ENCODE measurements at places on chromosomes 6 and 20.

DNA sequence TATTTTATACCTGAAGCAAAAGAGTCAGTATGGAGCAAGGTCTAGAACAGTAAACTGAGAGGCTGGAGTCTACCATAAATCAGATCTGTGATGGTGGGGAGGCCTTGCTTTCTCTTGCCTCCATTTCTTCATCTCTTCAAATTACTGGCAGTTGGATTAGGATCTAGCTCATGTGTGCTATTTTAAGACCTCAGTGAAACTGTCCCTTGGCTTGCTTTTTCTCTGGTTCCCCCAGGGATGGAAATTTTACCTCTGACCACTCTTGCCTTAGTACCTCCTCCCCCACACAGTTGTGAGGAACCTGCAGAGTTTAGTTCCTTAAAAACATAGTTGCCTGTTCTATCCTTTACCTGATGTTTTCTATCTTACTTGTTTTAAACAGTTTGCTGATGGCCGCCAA is 8.5 kb downstream of the TMEM14B start:
- peaks cover 41% of the 10 kb centered on the region for H3K36me3 ChIP-seq
- no peak overlapping the region for H3K4me3 ChIP-seq
- H3K4me1 ChIP-seq, result peaks cover 23% of the 10 kb centered on the region
- no peak overlapping the region for H3K27ac ChIP-seq
- H3K27me3 ChIP-seq, result peaks cover 11% of the 10 kb centered on the region

DNA sequence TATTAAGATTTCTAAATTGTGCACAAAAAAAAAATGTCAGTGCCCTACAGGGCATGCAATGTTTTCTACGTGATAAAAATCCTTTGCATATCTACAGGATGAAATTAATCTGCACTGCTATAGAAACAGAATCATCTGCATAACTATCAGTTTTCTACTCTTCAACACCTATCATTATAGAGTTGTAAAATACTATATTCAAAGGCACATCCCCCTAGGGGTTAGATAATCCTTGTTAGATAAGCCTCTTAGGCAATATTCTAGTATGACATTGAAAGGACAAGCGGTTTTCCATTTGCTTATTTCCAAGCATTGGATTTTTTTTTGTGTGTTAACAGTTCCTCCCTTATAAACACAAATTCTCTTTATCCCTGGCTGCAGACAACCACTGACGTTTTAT is 98.7 kb upstream of the LAMA2 start:
- DNase-seq, result no peak
- no peak overlapping the region for H3K4me3 ChIP-seq
- H3K4me1 ChIP-seq, result no peaks in the 10 kb centered on the region
- no peak overlapping the region for H3K27ac ChIP-seq
- peaks cover 6% of the 10 kb centered on the region for H3K27me3 ChIP-seq

DNA sequence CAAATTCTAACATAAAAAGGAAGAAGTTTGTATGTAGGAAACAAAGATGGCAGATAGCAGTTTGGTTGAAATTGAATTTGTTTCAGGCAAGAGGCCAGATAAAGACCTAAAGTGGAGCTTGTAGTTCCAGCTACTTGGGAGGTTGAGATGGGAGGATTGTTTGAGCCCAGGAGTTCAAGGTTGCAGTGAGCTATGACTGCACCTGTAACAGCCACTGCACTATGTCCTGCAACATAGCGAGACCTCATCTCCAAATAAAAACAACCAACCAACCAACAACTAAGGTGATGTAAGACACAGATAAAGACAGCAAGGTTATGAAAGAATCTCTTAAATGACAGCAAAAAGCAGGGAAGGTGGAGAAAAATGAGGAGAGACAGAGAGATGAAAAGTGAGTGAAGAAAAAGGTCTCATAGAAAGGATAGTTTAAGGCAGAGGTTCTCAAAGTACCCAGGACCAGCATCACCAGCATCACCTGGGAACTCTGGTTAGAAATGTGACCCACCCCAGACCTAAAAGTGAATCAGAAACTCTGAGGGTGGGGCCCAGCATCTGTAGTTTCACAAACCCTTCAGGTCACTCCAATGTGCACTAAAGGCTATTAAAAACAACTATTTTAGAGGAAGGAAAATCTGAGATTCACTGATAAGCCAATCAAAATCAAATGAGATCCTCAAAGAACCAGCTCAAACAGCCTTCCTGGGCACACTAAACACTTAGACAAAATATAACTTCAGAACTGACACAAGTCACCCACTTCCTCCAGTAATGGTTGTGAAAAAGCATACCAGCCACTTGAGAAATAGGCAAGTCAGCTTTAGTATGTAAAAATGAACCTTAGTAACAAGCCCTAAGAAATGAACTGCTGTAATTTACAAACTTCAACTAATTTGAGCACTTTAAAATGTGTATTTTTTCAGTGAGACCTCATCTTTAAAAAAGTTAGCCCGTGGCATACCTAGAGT is 57.6 kb downstream of the FAM184A start:
- H3K4me1 ChIP-seq, result peaks cover 6% of the 10 kb centered on the region
- H3K27me3 ChIP-seq, result peaks cover 1% of the 10 kb centered on the region

DNA sequence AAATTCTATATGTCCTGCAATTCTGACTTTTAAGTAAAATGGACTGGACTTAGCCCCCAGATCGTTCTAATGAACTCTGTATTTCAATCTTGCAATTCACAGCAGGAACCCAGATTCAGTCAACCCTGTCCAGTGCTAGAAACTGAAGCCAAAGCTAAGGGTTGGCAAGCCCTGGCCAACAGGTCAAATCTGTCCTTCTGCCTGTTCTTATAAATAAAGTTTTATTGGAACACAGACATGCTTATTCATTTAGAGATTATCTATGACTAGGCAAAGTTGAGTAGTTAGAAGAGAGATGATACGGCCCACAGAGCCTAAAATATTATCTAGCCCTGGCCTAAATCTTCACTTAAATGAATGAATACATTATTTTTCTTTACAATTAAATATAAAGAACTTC is 339.2 kb upstream of the JARID2 start:
- H3K27ac ChIP-seq, result no peak overlapping the region
- no peak overlapping the region for H3K4me3 ChIP-seq
- peaks cover 3% of the 10 kb centered on the region for H3K36me3 ChIP-seq
- peaks cover 25% of the 10 kb centered on the region for H3K4me1 ChIP-seq

DNA sequence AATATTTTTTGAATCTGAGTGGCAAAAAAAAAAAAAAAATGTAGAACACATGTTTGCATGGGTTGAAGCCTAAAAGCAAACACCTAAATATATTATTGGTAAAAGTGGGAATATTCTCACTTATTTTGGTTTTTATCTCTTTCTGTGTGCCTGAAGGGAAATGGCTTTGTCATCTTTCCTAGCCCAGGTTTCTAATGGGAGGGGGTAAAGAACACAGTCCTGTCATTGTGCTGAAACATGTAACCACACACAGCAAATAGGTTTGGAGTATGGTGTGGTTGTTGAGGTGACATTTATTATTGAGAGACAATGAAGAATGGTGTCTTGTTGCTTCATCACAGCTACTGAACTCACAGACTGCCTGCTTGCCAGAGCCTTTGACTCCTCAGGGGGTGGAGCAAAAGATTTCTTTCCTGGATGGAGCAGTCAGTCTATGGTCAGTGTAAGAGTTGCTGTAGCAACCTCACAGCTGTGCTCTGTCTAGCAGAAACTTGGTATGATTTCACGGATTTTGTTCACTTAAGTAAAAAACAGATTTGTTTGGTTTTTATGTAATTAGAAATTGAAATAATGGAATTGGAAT is 70.2 kb downstream of the CEP57L1 start:
- H3K4me1 ChIP-seq, result no peaks in the 10 kb centered on the region
- no peaks in the 10 kb centered on the region for H3K27me3 ChIP-seq
- H3K4me3 ChIP-seq, result no peak overlapping the region
- peaks cover 18% of the 10 kb centered on the region for H3K36me3 ChIP-seq
- no peak overlapping the region for H3K27ac ChIP-seq

DNA sequence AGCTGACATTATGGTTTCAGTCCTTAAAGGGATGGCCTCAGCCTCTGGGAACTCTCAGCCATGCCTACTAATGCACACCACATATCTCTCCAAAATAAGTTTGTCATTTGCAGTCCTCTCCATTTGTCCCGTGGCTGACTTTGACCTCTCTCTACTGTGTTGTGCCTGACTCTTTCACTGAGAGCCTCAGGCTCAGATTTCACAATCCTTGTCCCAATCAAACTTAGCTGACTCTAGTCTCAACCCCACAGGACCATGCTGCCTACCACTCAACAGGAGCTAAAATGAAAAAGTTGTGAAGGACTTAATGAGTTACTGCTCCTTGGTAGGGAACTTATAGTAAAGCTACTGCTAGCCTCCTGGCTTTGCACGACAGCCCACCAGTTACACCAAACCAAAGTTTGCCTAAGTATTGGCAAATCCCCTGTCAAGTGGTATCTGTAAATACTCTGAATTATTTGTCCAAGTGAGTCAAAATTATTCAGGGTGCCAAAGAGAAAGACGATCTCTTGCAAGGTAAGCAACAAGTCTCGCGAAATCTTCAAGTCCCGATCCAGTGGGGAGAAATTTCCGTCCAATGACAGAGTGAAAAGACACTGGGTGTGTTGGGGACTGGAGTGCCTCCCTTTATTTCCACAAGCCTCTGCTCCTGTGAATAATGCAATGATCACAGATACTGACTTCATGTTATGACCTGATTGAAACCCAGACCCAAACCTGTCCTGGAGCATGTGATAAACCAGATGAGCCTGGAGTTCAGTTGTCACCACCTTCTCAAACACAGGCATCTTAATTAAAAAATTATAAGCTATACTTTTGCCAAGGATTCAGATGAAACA is 124.4 kb upstream of the FOXQ1 start:
- no peak for DNase-seq
- no peak overlapping the region for H3K27ac ChIP-seq
- no peaks in the 10 kb centered on the region for H3K27me3 ChIP-seq

GRCh38 chr20:2986466-2986865 is 57.0 kb upstream of the GNRH2 start:
- H3K27ac ChIP-seq, result no peak overlapping the region
- H3K4me3 ChIP-seq, result no peak overlapping the region
- peaks cover 14% of the 10 kb centered on the region for H3K4me1 ChIP-seq
- H3K27me3 ChIP-seq, result no peaks in the 10 kb centered on the region
- peaks cover 43% of the 10 kb centered on the region for H3K36me3 ChIP-seq
- no peak for DNase-seq

DNA sequence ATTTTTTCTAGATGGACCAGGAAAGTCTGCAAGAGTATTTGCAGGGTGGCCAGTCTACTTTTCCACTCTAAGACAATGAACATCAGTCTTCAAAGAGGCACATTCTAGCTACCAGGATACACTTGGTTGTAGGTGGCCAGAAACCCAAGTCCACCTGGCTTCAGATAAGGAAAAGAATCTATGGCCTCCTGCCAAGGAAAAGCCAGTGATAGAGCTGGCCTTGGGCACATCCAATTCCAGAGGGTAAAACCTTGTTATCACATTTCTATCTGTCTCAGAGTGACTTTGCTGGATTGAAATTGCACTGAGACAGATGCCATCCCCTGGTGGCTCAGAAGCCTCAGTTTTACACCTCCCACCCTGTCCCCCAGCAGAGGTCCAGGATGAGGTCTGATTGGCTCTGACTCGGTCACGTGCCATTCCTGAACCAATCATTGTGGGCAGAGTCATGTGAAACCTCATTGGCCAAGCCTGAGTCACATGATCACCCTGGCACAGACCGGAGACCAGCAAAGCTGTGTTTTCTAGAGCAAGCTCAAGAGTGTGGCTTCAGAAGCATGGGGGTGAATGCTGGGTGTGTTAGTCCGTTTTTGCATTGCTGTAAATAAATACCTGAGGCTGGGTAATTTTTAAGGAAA is 497.4 kb upstream of the SULF2 start:
- H3K36me3 ChIP-seq, result no peaks in the 10 kb centered on the region
- H3K4me1 ChIP-seq, result no peaks in the 10 kb centered on the region
- no peak overlapping the region for H3K27ac ChIP-seq
- no peak overlapping the region for H3K4me3 ChIP-seq

- no peaks in the 10 kb centered on the region for H3K4me1 ChIP-seq
- no peak overlapping the region for H3K4me3 ChIP-seq
- no peaks in the 10 kb centered on the region for H3K36me3 ChIP-seq
- H3K27me3 ChIP-seq, result peaks cover 5% of the 10 kb centered on the region
- no peak for DNase-seq
These were observed 65.1 kb upstream of the STX16 start for GRCh38 chr20:58585753-58586540.

DNA sequence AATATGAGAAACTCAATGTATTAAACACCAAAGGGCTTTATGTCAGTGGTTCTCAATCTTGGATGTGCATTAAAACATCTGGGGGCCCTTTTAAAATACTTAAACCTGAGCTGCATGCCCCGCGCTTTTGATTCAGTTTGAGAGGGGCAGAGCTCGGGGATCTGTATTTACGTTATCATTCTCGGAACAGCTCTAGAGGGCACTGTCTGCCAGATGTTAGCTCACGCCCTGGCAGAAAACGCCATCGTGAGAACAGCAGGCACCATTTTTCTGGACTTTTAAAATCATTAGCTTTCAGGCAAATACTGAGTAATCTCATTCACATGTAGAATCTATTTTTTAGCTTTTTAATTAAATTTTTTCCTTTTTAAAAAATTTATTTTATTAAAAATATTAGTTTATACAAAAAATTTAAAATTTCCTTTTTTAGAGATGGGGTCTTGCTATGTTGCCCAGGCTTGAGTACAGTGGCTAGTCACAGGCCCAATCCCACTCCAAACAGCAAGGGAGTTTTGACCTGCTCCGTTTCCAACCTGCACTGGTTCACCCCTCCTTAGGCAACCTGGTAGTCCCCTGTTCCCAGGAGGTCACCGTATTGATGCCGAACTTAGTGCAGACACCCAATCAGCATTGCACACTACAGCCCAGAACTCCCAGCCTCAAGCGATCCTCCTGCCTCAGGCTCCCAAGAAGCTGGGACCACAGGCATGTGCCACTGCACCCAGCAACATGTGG is 30.0 kb upstream of the ZNF133 start:
- DNase-seq, result no peak
- H3K27me3 ChIP-seq, result peaks cover 8% of the 10 kb centered on the region
- H3K27ac ChIP-seq, result no peak overlapping the region

- H3K27ac ChIP-seq, result no peak overlapping the region
- H3K4me1 ChIP-seq, result peaks cover 94% of the 10 kb centered on the region
- H3K27me3 ChIP-seq, result no peaks in the 10 kb centered on the region
- no peak overlapping the region for H3K4me3 ChIP-seq
- no peaks in the 10 kb centered on the region for H3K36me3 ChIP-seq
- DNase-seq, result no peak
These were observed 30.5 kb downstream of the FOXO3 start for GRCh38 chr6:108591040-108591816.
